Smooth muscle cell of the brain vasculature (primary cell): ENCODE measurements at places on chromosomes 5 and 9.

DNA sequence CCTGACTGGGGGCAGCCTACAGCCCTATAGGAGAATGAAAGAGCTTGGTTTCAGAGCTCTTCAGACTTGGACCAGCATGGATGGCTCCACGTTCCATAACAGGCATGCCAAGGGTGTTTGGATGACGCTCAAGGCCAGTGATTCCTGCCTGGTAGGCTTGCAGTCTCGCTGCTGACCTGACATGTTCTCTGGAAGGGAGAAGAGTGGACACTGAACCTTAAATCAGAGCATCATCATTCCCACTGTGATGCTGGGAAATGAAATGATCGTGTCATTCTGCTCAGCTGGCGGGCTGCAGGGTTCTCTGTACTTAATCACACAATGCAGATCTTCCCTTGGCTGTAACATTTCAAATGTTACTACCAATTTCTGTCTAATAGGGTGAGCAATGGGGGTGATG lies 57.0 kb downstream of the CFAP90 start:
- no peak for DNase-seq

- DNase-seq = no peak
Measured at GRCh38 chr5:109387408-109387974, 22.3 kb downstream of the PJA2 start.

GRCh38 chr9:138073408-138073807 lies 195.8 kb downstream of the CACNA1B start:
- no peak for DNase-seq

GRCh38 chr5:99005506-99005905 lies 76.7 kb upstream of the CHD1 start:
- DNase-seq = no peak

DNA sequence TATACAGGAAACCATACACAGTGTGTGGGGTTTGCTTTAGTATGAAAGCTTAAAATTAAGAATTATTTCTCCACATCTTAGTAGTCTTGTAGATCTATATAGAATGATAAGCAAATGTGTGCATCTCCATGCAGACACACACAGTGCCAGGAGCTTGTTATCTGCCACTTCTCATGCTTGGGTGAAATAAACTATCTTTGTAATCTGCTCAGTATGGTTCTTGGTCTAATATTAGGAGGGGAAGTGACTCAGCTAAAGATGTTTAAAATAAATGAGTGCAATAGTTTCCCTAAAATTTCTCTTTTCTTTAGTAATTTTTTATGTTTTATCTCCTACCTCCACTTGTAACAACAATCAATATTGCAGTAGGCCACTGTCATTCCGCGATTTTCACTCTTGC lies 689.6 kb downstream of the TAF11L14 start:
- DNase-seq = no peak

DNA sequence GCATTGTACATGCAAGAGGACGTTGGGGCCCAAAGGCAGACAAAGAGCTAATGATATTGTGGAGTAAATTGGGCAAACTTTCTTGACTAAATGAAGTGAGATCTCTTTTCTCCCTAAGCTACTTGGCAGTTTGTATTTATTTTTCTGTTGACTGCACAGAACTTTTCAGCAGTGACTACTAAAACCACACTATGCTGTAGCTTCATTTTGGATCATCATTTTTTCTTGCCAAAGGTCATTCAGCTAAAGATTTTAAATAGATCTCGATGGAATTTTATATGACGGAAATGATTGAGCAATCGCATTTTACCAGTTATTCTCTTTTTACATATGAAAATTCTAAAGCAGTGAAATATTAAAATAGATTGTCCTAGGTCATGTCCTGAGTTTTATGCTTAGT lies 286.1 kb upstream of the ACTBL2 start:
- no peak for DNase-seq

- peak; percentile 20 for DNase-seq
Measured at GRCh38 chr9:126301985-126302603, 24.5 kb upstream of the MVB12B start.

DNA sequence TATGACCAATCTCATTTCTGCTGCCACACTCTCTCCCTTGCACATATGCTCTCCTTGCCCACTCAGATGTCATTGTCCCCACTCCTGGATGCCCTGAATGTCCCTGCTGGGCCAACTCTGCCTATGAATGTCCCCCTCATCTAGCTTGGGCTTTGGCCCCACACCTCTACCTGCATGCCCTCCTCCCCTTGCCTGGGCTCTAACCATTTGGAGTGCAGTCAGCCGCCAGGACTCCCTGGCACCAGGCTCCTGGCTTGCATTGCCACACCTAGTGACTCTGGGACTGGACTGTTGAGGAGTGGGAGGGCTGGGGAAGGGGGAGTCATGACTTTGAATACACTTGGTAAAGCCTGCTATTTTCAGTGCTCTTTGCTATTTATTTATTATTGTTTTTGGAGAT lies 41.6 kb upstream of the POMT1 start:
- no peak for DNase-seq

GRCh38 chr9:103037508-103038477 lies 42.7 kb downstream of the CYLC2 start:
- no peak for DNase-seq
